ENCODE measurements at places on chromosomes 16 and 17. TPM values are rescaled to one million over a fixed set of nuclear protein-coding genes. Genes with fewer than 3 reads are reported as not detected.
A peak's percentile ranks its signal among the peaks of the same experiment; 100 is the strongest.

- no peak for DNase-seq
These were observed 4.5 kb downstream of the MAF start for GRCh38 chr16:79595931-79596450.

DNA sequence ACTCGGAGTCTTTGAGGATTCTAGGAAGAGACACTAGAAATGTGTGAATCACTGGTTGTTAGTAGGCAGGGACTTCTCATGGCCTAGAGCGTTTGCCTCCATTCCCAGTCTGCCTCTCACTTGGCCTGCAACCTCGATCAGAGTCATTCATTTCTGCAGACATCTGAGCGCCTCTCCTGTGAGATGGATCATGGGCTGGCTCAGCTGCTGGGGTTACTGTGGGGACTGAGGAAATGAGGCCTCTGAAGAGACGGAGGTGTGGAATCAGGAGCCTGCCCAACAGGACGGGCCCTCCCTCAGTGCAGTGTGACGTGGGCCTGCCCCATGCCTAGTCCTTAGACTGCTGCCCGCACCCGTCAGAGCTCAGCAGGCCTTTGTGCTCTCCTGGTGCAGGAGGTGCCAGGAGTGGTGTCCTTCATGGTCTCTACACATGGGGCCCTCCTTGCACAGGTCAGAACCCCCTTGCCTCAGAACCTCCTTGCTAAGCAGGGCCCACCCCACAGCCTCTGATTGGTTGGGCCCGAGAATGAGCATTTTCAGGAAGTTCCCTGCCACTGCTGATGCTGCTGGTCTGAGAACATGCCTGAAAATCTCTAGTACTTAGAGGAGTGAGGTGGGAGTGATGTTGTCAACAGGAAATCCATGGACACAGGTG, 99.4 kb downstream of the NPIPB11 start:
- DNase-seq: peak; percentile 71

DNA sequence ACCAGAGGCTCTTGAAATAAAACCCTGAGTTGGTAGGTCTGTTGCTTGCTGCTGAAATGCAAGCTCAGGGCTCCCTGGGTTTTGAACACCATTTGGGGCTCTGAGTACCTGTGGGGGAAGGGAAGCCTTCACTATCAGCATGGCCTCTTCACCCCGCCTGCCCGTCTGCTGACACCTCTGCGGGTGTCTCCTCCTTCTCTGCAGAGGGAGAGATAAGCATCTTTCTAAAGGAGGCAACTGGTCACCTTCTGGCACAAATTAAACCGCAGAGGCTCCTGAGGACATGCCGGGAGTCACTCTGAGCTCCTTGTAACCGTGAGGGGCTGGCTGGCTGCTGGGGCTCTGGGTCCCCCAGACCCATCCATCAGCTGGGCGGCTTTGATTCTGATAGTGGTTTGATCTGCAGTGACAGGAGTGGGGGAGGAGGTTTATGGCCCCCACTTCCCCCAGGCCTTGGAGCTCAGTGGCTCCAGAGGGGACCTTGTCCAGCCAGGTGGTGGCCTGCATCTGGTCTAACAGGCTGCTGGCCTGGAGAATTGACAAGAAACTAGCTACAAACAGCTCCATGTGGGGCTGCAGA, 123.5 kb downstream of the IRF8 start:
- no peak for DNase-seq

DNA sequence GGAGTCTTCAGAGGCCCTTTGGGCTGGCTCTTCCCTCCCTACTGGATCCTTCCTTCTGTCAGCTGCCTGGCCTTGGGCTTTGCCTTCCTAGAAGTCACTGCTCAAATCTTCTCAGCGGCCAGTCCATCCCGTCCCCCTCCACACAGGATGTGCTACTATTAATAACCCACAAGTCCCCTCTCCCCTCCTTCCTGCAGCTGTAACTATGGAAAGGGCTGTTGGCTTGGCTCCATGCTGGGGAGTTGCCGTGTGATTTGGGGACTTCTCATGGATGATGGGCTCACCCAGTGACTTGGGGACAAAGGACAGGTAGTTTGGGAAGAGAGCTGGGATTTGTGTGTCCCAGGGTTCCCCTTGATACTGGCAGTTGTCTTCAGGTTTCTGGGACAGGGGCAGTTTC, 19.4 kb downstream of the TMEM94 start:
- no peak for DNase-seq

- DNase-seq: no peak
These were observed 77.4 kb upstream of the MAF start for GRCh38 chr16:79677799-79678530.

DNA sequence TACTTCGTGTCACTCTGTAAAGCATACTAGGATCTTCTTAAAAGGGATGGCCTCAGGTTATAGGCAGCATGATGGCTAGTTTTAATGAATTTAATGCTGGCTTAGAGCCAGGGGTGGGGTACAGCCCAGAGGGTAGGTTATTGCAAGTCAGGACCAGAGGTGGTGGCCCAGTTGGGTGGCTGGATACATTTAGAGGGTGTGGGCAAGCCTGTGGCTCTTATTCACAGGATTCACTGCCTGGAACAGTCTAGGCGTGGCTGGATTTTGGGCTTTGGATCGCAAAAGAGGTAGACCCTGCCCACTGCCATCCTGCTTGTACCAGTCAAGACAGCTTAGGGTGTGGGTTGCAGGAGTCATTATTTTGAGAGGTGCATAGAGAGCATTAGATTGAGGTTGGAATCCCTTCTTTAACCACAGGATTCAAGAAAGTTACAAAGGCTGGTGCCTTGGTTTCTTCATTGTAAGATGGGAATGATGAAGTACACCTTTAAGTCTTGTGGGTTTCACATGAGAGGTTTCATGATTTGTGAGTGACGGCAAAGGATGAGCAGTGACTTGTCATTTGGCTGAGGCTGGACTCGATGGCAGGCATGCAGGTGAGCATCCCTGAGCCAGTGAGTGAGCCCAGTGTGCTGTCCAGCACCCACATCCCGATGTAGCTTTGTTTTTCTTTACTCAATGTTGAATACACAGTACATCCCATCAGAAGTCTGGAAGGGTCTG, 85.2 kb downstream of the KSR1 start:
- DNase-seq: no peak

- no peak for DNase-seq
These were observed 170.9 kb downstream of the IRF8 start for GRCh38 chr16:86069736-86070298.

DNA sequence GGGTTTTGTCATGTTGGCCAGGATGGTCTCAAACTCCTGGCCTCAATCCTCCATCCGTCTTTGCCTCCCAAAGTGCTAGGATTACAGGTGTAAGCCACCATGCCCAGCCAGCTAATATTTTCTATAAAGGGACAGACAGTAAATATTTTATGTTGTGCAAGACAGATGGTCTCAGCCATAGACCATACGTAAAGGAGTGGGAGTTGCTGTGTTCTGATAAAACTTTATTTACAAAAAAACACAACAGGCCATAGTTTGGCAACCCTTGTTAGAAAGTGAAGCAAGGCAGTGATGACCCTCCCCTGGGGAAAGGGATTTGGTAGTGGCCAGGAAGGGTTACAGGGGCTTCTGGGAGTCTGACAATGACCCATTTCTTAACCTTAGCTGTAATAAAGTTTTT, 119.7 kb downstream of the GSG1L start:
- no peak for DNase-seq

GRCh38 chr16:11642765-11643116, 25.5 kb upstream of the SNN start:
- no peak for DNase-seq

DNA sequence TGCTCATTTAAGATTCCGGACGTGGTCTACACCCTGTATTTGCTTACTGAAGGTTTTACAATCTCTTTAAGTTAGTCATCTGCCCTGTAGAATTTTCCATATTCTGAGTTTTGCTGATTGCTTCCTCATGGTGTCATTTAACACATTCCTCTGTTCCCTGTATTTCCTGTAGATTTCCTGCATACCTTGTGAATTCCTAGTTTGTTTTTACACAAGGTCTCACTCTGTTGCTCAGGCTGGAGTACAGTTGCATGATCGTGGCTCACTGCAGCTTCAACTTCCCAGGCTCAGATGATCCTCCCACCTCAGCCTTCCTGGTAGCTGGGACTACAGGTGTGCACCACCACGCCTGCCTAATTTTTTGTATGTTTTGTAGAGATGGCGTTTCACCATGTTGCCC, 66.8 kb downstream of the CMIP start:
- peak; percentile 79 for DNase-seq

- peak; percentile 13 for DNase-seq
These were observed 56.2 kb downstream of the SNX11 start for GRCh38 chr17:48163809-48164208.

GRCh38 chr16:27301236-27301861, 12.4 kb upstream of the IL4R start:
- DNase-seq: peak; percentile 22

DNA sequence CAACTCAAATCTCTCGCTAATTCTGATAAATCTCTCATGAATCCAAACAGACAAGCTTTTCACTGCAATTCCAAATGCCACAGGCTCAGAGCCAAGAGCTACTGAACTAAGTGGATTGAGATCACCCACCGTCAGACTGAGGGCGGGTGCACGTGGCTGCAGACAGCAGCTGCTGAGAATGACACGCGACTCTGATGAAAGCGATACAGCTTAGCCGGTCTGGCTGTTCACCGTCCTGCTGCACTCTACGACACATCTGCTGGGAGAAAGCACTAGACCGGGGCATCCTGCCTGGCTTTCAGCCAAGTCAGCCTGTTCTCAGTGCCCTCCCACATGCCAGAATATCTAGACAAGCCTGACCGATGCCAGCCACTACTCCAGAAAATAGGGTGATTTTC, 42.6 kb downstream of the KLHDC4 start:
- peak; percentile 79 for DNase-seq

- DNase-seq: no peak
These were observed 16.3 kb downstream of the MAPT start for GRCh38 chr17:45910667-45911066.

- DNase-seq: no peak
These were observed 440.6 kb upstream of the DYNLRB2 start for GRCh38 chr16:80100186-80100585.

DNA sequence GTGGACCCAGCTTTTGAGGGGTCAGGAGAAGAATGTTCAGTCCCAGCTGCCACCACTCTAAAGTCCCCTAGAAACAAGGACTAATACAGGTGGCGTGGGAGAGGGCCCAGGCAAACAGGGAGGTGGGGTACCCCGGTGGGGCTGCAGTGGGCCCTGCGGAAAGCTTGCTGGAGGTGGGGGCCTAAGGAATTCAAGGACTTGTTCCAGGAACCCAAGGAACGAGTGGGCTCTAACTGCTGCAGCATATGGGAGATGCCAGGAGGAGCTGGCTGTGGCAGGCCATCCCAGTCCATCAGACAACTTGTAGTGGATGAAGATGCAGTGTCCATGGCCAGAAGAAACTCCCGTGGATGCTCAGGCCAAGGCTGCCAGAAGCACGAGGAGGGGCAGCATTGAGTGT, 10.6 kb downstream of the SNX20 start:
- no peak for DNase-seq

DNA sequence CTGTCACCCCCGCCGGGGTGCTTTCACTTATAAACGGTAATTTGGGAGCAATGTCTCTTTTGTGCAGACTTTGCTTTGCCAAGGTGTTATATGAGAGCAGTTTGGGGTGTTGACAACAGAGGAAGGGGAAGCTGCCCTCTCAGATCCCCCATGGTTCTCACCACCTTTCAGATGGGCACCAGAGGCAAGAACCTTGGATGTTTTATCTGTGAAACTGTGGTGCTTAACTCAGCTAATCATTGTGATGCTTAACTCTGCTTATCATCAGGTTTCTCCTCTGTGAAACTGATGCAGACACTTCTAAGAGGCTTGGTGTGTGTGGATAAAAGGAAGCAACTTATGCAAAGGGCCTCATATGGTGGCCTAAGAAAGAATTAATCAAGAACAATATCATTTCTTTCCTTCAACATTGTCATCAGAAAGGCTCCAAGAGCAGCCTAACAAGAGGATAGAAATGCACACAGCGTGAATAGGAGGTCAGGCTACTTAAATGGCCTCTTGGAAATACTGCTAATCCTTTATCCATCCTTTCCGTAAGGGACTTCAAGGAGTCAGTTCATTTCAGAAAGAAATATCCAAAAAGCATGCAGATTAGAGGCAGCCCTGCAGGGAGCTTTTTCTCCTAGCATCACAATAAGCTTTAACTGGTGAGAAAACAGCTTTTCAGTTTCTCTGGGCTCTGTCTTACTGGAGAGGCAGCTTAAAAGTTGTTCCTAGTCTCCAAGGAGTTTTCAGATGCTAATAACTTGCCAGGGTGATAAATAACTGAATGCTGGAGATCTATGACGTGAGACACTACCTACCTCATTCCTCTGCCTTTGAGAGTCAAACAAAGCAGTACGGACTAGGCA, 55.1 kb upstream of the CLEC3A start:
- DNase-seq: no peak

GRCh38 chr16:2821487-2822157, 4.6 kb downstream of the PRSS21 start:
- peak; percentile 46 for DNase-seq

DNA sequence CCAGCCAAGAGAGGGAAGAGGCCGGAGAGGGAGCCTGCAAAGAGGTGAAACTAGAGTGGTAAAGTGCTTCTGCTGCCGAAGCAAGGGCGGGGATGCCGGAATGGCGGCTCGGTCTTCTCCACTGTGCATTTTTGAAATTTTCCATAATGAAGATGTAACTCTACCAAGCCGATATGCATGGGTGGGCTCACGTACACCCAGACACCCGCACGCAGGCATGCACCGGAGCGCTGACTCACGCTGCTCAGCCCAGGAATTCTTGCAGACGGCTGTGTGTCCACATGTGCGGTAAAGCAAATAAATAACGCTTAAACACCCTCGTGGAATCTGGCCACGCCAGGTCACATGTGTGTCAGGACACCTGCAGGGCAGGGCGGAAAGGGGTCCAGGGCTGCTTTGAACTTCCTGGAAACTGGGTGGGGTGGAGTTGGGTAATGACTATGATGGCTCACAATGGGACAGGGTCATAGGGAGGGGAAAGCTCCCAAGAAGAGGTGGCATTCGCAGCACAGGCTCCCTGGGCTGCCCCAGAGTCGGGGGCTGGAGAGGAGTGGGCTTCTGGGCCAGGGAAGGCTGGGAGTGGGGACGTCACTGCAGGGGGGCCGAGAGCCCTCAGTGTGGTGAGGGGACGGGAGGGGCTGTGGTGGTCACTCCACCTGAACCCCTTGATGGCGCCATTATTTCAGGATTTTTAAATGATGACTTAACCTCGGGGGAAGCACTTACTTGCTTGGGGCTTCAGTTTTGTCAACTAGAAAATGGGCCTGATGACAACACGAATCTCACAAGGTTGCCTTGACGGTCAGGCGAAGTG, 265.5 kb downstream of the PARN start:
- DNase-seq: peak; percentile 82

DNA sequence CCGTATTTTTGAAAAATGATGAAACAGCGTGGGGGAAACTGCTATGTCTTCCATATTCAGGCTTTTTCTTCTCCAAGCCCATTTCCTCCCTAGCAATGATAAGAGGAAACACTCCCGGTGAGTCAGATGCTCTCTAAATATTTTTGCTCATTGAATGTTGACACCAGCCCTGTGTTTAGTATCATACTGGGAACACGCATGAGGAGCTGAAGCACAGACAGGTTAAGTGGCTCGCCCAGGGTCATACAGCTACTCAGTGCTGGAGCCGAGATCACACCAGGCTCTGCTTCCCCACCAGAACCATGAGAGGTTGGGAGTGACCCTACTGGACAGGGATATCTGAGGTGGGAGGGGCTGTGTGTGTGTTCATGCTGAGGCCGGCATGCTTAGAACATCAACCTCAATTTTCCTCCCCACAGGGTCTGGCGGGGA, 37.8 kb upstream of the ADGRG1 start:
- DNase-seq: peak; percentile 86

The LDHD gene
- 0.38 TPM for total RNA-seq

The CTRB2 gene
- total RNA-seq: not detected

The CMTM1 gene
- 2.1 TPM for total RNA-seq

The HBM gene
- not detected for total RNA-seq

The TBC1D3 gene
- total RNA-seq: not detected

The HIRIP3 gene
- 3.9 TPM for total RNA-seq

The TBX4 gene
- not detected for total RNA-seq

The ABCC12 gene
- total RNA-seq: not detected

All from GM23248 (cell line).